ENCODE measurements at places on chromosomes 3 and 15. TPM values are rescaled to one million over a fixed set of nuclear protein-coding genes. Genes with fewer than 3 reads are reported as not detected.
A peak's percentile ranks its signal among the peaks of the same experiment; 100 is the strongest.

DNA sequence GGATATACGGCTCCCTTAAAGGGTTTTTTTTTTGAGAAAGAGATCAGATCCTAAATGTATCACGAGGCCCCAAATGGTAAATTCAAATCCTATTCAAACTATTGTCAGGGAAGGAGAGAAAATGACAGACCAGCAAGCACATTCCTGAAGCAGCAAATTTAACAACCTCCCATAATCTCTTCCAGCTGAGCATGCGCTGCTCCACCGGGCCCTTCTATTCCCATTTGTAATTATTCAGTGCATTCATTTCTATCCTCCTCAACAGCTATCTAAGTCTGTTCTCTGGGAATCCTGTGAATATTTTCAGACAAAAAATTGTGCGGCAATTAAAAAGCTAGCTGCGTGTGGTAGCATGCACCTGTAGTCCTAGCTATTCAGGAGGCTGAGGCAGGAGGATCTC is 43.2 kb downstream of the MAGI1 start:
- H3K4me1 ChIP-seq, result no peaks in the 10 kb centered on the region
- H3K36me3 ChIP-seq, result no peaks in the 10 kb centered on the region
- H3K27me3 ChIP-seq, result no peaks in the 10 kb centered on the region
- no peak for DNase-seq

KNG1 gene
- 0.14 TPM for total RNA-seq

- H3K4me1 ChIP-seq, result peaks cover 6% of the 10 kb centered on the region
- H3K4me3 ChIP-seq, result peak overlapping the region; percentile 74
- DNase-seq, result peak; percentile 15
- H3K27me3 ChIP-seq, result peaks cover 47% of the 10 kb centered on the region
- no peaks in the 10 kb centered on the region for H3K36me3 ChIP-seq
- no peak overlapping the region for H3K27ac ChIP-seq
Measured at GRCh38 chr3:107430214-107430995, 53.2 kb downstream of the CCDC54 start.

GRCh38 chr3:139522421-139522820 is 17.1 kb downstream of the RBP1 start:
- H3K27ac ChIP-seq, result no peak overlapping the region
- DNase-seq, result no peak
- H3K4me3 ChIP-seq, result no peak overlapping the region
- no peaks in the 10 kb centered on the region for H3K36me3 ChIP-seq
- H3K4me1 ChIP-seq, result no peaks in the 10 kb centered on the region

DNA sequence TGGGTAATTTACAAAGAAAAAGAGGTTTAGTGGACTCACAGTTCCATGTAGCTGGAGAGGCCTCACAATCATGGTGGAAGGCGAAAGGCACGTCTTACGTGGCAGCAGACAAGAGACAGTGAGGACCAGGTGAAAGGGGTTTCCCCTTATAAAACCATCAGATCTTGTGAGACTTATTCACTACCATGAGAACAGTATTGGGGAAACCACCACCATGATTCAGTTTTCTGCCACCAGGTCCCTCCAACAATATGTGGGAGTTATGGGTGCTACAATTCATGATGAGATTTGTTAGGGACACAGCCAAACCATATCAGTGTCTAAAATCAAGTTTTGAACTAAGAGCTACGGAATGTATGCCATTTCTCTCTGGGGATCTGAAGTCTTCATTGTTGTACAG is 354.8 kb upstream of the C2CD4B start:
- H3K4me1 ChIP-seq, result no peaks in the 10 kb centered on the region
- no peak for DNase-seq
- no peaks in the 10 kb centered on the region for H3K27me3 ChIP-seq
- H3K27ac ChIP-seq, result no peak overlapping the region

GRCh38 chr15:94105760-94106159 is 125.6 kb upstream of the MCTP2 start:
- no peaks in the 10 kb centered on the region for H3K27me3 ChIP-seq
- H3K36me3 ChIP-seq, result no peaks in the 10 kb centered on the region
- H3K4me1 ChIP-seq, result no peaks in the 10 kb centered on the region
- H3K4me3 ChIP-seq, result no peak overlapping the region
- H3K27ac ChIP-seq, result no peak overlapping the region

CEP70 gene
- 70.0 TPM for total RNA-seq

- H3K36me3 ChIP-seq, result no peaks in the 10 kb centered on the region
- H3K27me3 ChIP-seq, result no peaks in the 10 kb centered on the region
- H3K27ac ChIP-seq, result no peak overlapping the region
- H3K4me3 ChIP-seq, result no peak overlapping the region
- no peak for DNase-seq
Measured at GRCh38 chr3:114445233-114445632, 151.4 kb downstream of the TIGIT start.

GRCh38 chr15:100100926-100101325 is 240.8 kb downstream of the ADAMTS17 start:
- no peaks in the 10 kb centered on the region for H3K36me3 ChIP-seq
- DNase-seq, result no peak
- H3K27ac ChIP-seq, result no peak overlapping the region

DNA sequence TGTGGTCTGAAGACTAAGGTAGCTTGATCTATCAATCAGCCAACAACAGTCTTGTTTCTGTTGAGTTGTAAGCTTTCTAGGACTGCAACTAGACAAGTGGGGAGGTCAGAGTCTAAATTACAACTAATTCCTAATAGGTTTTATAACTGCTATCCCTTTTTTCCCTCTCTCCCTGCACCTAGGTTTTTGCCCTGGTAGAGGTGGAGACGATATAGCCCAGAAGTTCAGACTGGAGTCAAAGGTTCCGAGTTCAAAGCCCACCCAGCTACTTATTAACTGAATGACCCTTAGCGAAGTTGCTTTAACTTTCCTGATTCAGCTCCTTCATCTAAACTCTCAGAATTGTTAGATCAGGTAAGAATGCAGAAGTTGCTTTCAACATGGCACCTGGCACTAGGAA is 100.6 kb downstream of the IGF2BP2 start:
- H3K4me3 ChIP-seq, result no peak overlapping the region
- H3K27ac ChIP-seq, result no peak overlapping the region
- H3K4me1 ChIP-seq, result peaks cover 4% of the 10 kb centered on the region
- H3K27me3 ChIP-seq, result no peaks in the 10 kb centered on the region
- no peak for DNase-seq
